AG09309 (cell line): ENCODE measurements at places on chromosomes 16 and 17.
A peak's percentile ranks its signal among the peaks of the same experiment; 100 is the strongest.

- DNase-seq, result no peak
Observed at GRCh38 chr16:85546585-85547447, 66.3 kb upstream of the GSE1 start.

DNA sequence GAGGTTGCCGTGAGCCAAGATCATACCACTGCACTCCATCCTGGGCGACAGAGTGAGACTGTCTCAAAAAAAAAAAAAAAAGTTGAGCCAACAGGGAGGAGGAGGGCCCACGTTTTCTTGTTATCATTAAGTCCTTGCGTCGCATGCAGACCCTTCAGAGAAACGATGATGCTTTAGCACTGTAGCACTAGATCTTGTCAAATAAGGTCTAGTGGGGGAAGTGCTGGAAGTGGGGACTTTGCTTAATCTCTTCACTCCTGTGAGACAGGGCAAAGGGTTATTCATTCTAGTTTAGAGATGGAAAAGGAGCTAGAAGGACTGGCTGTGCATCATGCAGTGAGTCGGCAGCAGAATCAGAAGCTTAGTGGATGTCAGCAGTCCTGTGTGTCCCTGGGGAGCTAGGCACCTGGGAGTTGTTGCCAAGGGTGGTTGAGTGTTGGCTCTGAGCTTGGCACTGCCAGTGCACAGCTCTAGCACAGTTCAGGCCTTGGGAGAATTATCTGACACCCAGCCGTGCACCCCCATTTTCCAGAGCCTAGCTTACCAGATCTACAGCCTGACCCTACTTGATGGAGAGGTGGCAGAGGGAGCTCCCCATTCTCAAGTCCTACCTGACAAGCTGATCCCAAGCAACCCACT, 33.4 kb upstream of the TBX2 start:
- DNase-seq, result no peak

DNA sequence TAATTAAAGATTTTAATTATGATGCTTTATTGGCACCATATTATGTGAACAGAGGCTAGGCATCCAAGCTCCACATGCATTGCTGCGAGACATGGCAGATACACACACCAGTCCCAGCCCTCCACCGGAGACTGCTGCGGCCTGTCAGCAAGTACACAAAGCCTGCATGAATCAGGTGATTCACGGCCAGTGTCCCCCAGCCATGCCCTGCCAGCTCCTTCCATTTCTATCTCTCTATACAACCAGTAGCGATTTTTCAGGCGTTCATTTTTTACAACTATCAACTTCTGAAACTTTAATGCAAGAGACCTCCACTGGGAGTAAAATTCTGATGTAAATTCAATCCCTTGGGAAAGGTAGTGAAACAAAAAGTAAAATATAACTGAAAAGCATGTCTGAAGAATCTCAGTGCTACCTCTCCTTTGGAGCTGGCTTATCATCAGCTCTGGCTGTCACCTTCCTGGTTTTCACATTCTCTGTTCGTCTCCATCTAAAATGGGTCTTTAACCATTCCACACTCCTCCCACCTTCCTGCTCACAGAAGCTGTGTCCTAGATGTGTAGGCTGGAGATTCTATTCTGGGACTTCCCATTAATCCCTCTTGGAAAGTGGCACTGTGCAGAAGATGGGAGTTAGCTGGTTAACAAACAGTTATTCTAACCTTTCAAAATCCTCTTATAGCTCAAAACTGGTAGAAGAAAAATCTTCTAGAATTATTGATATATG, 32.2 kb downstream of the HS3ST3A1 start:
- DNase-seq, result no peak

DNA sequence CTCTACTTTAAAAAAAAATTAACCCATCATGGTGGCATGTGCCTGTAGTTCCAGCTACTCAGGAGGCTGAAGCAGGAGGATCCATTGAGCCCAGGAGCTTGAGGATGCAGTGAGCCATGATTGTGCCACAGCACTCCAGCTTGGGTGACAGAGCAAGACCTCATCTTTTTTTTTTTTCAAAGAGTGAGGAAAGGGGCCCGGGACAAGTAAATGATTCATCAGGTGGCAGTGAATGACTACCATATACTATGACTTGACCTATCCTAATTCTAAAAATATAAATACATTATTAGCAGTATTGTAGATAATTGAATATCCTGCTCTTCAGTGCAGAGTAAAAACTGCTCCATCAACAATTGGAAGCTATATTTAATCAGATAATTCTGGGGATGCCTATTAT, 55.3 kb downstream of the CLUH start:
- no peak for DNase-seq

DNA sequence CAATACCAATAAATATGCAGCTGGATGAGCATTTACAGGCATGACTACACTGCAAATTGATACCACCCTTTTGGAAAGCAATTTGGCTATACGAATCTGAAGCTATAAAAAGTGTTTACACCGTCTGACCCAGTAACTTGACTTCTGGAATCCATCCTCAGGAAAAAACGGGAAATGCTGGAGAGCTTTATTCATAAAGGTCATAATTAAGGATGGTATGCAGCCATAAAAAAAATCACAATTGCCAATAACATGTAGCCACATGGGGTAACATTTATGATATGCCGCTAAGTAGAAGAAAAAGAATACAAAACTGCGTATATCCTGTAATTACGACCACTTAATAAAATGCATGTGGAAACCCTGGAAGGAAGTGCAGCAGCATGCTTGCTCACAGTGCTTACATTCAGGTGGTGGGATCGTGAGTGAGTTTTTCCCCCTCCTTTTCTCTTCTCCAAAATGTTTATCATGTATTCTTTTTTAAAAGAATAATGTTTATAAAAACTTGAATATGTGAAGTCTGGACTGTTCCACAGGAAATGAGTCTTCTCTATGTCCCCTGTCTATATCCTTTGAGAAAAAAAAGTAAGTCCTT, 34.2 kb downstream of the COPRS start:
- DNase-seq, result peak; percentile 71

GRCh38 chr16:17343728-17344127, 127.0 kb downstream of the XYLT1 start:
- no peak for DNase-seq

DNA sequence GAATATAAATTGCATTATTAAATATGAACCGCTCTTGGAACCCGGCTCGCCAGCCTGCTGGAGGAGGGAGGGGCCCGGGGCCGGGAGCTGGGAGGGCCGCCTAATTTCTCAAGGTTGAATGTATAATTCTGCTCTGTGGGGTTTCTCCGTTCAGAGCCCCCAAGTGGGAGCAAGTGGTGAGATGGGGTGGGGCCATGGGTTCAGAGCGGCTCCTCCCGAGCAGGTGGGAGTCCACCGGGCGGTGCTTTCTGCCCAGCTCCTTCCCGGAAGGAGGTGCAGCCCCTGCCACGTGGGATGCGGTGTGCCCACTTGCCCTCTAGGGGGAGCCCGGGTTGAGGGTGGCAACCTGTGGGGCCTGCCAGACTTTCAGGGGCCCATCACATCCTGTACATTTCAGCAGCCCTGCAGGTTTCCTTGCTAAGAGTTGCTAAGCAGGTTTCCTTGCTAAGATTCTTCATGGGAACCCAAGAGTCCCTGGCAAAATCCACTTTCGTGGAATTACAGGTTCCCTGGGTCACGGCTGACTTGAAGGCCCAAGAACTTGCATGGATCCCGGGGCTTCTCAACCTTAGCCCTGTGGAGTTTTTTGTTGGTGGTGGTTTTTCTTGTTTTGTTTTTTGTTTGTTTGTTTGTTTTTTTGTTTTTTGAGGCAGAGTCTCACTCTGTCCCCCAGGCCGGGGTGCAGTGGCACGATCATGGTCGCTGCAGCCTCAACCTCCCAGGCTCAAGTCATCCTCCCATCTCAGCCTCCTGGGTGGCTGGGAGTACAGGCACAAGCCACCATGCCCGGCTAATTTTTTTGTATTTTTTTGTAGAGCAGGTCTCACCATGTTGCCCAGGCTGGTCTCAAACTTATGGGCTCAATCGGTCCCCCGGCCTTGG, 196.7 kb upstream of the GSE1 start:
- no peak for DNase-seq

- no peak for DNase-seq
Observed at GRCh38 chr17:39635614-39636176, 1.2 kb upstream of the STARD3 start.

DNA sequence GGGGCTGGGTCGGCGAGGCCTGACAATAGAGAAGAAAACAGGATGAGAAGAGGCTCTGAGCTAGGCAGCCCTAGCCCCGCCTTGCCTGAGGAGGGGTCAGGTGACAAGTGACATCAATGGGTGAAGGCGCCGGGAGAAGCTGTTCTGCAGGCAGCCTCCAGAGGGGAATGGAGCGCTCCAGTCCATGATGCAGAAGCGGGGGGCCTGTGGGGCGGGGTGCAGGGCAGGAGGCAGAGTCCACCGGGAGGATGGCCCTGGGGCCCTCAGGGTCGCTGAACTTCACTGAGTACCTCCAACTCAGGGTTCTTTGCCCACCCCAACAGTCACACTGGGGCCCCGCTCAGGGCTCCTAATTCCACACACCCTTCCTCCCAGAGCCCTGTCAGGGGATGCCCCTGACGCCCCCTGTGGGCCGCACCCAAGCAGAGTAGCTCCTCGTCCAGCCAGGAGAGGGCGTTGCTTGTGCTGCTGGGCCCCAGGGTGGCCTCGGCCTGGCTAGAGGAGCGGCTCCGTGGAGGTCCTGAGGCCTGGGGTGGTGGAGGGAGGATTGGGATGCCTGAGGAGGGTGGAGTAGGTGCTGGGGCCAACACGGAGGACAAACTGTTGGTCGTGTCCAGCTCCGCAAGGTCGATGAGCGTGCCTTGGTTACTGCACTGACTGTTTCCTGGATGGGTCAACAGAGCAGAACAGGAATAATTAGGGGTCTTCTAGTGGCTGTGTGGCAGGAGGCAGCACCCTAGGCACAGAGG, 20.8 kb downstream of the GGA3 start:
- no peak for DNase-seq

DNA sequence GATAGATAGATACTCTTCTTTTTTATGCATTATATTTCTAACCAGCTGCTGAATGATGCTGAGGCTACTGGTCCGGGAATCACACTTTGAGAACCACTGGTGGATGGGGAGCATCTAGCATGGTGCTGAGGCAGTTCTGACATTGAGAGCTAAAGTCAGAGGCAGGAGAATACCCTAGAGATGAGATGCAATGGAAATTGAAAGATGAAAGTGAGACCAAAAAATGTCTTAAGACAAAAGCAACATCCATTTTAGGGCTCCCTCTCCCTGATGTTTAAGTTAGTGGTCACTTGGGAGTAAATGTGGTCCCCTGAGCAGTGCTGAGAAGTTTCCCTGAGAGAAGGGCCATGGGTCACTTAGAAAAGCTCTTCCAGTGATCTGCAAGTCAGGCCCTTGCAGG, 6.8 kb downstream of the PCTP start:
- DNase-seq, result no peak

- no peak for DNase-seq
Observed at GRCh38 chr16:65297453-65297852, 175.6 kb upstream of the CDH11 start.

GRCh38 chr16:57245472-57246113, 534 bp downstream of the ARL2BP start:
- no peak for DNase-seq

DNA sequence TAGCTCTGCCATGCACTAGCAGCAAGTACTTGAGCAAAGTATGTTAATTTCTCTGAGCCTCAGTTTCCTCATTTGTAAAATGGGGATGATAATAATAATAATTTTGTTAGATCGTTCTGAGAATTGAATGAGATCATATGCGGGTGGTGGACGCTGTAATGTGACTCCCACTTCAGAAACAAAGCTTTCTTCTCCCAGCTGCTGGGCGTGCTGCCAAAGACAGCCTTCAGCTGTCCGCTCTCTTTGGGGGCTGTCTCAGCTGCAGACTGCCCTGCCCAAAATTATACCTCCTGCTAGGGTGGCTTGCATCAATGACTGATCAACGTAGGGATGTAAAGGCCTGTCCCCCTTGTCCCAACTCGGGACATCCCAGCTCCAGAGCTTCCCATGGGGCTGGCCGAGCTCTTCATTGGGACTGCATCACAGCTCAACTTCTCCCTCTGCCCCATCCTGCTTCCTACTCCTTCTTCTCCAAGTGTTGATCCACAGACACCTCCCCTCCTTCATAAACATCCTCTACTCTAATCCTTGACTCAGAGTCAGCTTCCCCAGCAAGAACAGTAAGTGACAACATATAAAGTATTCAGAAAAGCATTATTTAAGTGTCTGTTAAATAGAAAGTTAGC, 30.7 kb upstream of the CDH5 start:
- no peak for DNase-seq

DNA sequence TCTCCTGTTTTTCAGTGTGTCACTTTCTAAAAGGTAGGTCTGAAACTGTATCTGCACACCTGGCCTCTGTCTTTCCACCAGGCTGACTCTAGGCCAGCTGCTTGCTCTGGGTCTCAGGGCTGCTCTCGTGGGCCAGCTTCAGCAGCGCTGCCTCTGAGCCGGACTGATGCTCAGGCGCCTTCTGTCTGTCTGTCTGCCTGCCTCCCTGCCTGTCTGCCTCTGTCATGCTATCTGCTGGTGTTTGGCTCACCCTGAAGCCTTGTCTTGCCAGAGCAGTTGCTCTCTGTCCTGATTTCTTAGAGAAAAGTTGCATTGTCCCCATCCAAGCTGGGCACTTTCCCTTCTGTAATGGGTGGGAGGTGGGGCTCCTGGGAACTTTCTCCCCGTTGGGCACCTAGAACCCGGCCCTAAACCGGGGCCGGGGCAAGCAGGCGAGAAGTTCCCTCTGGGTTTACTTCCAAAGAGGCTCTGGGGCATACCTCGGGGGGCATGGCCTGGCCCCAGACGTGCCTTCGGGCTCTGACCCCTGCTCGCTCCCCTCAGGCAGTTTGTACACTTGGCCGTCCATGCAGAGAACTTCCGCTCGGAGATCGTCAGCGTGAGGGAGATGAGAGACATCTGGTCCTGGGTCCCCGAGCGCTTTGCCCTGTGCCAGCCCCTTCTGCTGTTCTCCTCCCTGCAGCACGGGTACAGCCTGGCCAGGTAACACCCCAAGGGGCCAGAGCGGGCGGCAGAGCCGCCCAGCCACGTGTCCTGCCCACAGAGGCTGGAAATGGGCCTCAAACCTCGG, 15.9 kb upstream of the ATP6V0C start:
- DNase-seq, result no peak

DNA sequence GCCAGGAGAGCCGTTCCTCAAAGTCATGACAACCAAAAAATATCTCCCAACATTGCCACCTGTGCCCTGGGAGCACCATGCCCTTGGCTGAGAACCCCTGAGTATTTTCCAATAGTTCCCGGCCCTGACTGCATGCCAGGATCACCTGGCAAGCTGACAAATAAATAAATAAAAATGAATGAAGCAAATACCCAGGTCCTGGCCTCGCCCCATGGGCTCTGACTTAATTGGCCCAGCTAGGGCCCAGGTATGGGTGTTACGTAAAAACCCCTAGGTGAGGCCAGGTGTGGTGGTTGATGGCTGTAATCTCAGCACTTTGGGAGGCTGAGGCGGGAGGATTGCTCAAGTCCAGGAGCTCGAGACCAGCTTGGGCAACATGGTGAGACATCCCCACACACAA, 2.7 kb upstream of the C16orf74 start:
- no peak for DNase-seq

GRCh38 chr16:4913774-4914525, 23.0 kb downstream of the PPL start:
- no peak for DNase-seq

DNA sequence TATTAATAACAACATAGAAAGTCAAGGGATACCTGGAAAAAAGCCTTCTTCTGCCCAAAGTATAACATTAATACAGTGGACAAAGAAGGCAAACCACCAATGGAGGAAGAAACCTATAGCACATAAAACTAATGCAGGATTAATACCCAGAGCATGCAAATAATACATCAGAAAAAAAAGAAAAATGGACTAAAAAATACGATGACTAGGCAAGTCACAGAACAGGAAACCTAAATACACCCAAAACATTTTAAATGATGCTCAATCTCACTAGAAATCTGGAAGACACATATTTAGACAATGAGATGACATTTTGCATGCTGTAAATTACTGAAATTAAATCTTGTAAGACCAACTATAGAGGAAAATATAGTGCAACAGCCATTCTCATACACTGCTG, 55.9 kb downstream of the MED13 start:
- no peak for DNase-seq
